ENCODE measurements at places on chromosomes 7 and 10. TPM values are rescaled to one million over a fixed set of nuclear protein-coding genes. Genes with fewer than 3 reads are reported as not detected.

COBL gene
- 36.5 TPM for total RNA-seq

NPTX2 gene
- total RNA-seq = 14.0 TPM

VIPR2 gene
- 3.1 TPM for total RNA-seq

ODAD2 gene
- 4.1 TPM for total RNA-seq

PAX4 gene
- total RNA-seq = not detected

SUPV3L1 gene
- total RNA-seq = 43.4 TPM

DNA sequence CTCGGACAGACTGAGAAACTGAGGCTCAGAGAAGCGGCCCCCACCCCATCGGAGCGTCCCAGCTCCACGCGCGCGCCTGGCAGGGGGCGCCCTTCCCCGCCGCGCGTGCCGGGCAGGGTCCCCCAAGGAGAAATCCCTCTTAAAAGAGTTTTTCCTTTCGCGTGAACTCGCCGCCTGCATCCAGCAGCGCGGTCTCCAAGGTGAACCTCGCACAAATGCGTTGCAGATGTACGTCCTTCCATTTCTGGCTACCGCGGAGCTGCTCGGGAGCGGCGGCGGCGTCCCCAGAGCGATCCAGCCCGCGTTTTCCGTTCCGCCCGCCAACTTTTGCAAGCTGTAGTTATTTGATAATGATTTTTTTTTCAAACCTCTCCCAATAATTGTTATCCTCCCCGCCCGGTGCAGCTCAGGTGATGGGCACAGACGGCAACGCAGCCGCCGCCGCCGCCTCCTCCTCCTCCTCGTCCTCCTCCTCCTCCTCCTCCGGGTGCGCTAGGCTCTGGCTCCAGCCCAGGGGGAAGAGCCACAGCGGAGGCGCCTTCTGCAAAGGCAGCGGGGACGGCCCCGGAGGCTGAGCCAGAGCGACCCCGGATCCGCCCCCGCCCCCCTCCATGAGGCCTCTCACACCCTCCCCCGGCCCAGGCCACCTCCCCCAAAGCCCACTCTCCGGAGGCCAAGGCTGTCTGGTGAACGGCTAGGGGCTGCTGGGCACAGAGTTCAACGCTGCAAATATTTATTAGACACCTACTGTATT, 74.0 kb upstream of the CUX1 start:
- no peaks in the 10 kb centered on the region for H3K36me3 ChIP-seq
- H3K4me1 ChIP-seq = peaks cover 13% of the 10 kb centered on the region
- H3K27ac ChIP-seq = peak overlapping the region; percentile 71
- peak overlapping the region; percentile 85 for H3K4me3 ChIP-seq

- H3K4me1 ChIP-seq = peaks cover 11% of the 10 kb centered on the region
- no peaks in the 10 kb centered on the region for H3K36me3 ChIP-seq
- DNase-seq = no peak
Measured at GRCh38 chr7:5424749-5425506, 1.3 kb upstream of the TNRC18 start.

GRCh38 chr10:47260505-47261111, 39.4 kb upstream of the GDF10 start:
- no peak overlapping the region for H3K27ac ChIP-seq
- H3K4me3 ChIP-seq = no peak overlapping the region
- H3K27me3 ChIP-seq = no peaks in the 10 kb centered on the region
- H3K36me3 ChIP-seq = no peaks in the 10 kb centered on the region

DNA sequence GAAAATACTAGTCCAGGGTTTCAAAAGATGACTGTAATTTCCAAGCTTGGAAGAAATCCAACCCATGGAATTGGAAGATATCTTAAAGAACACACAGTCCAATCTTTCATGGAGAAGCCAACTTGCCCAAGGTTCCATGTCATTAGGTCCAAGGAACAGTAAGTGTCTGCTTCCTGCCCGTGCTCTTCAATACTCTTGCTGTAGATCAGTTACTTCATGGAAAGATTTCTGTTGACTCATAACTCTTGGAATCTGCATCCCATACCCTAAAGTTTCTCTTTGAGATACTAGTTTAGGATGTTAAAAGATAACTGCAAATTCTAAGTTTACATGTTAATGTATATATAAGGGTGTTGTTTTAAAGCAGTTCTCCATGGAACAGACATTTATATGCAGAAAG, 127.9 kb upstream of the SLC13A1 start:
- H3K4me3 ChIP-seq = no peak overlapping the region
- H3K27ac ChIP-seq = no peak overlapping the region
- no peaks in the 10 kb centered on the region for H3K36me3 ChIP-seq
- no peaks in the 10 kb centered on the region for H3K4me1 ChIP-seq
- H3K27me3 ChIP-seq = no peaks in the 10 kb centered on the region
- DNase-seq = no peak

DNA sequence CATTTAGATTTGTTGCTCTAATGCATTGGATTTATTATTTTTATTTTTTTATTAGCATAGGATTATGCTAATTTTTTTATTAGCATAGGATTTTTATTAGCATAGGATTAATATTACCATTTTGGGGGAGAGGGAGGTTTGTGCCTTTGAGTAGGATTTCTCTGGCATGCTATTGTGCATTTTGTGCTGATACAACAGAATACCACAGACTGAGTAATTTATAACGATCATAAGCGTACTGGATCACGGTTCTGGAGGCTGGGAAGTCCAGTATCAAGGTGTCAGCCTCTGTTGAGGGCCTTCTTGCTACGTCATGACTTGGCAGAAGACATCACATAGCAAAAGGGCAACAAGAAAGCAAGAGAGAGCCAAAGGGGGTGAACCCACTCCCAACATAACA, 187.5 kb downstream of the XPNPEP1 start:
- H3K4me1 ChIP-seq = no peaks in the 10 kb centered on the region
- H3K4me3 ChIP-seq = no peak overlapping the region
- H3K27me3 ChIP-seq = no peaks in the 10 kb centered on the region
- no peak overlapping the region for H3K27ac ChIP-seq
- H3K36me3 ChIP-seq = no peaks in the 10 kb centered on the region

GRCh38 chr10:88038268-88038667, 174.8 kb downstream of the PTEN start:
- no peaks in the 10 kb centered on the region for H3K36me3 ChIP-seq
- no peak overlapping the region for H3K27ac ChIP-seq
- no peaks in the 10 kb centered on the region for H3K27me3 ChIP-seq

DNA sequence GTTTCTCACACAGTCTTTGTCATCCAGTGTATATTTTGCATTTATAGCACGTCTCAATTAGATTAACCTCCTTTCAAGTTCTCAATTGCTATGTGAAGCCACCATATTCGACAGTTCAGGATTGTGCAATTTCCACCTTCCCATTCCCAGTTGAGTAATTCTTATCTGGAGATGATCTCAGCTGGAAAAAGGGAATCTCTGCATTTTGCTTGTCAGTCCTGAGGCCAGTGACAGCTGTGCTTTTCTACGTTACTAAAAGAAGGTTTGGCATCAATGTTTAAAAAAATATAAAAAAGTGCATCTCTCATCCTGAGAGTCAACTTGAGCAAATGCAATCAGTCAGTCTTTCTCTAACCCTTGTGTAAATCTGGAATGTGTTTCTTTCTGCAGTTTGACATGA, 247.7 kb downstream of the PRKG1 start:
- no peaks in the 10 kb centered on the region for H3K4me1 ChIP-seq
- H3K36me3 ChIP-seq = no peaks in the 10 kb centered on the region
- no peak overlapping the region for H3K4me3 ChIP-seq

GRCh38 chr10:49272251-49273081, 26.5 kb upstream of the C10orf71 start:
- no peaks in the 10 kb centered on the region for H3K36me3 ChIP-seq
- no peaks in the 10 kb centered on the region for H3K27me3 ChIP-seq
- no peak overlapping the region for H3K4me3 ChIP-seq
- DNase-seq = no peak
- H3K27ac ChIP-seq = no peak overlapping the region

GRCh38 chr7:115009736-115010440, 88.0 kb downstream of the MDFIC start:
- peaks cover 11% of the 10 kb centered on the region for H3K4me1 ChIP-seq
- no peak overlapping the region for H3K4me3 ChIP-seq
- peaks cover 3% of the 10 kb centered on the region for H3K27me3 ChIP-seq
- H3K36me3 ChIP-seq = no peaks in the 10 kb centered on the region
- H3K27ac ChIP-seq = no peak overlapping the region
- no peak for DNase-seq

- H3K27me3 ChIP-seq = no peaks in the 10 kb centered on the region
- H3K4me1 ChIP-seq = no peaks in the 10 kb centered on the region
- no peaks in the 10 kb centered on the region for H3K36me3 ChIP-seq
- no peak overlapping the region for H3K27ac ChIP-seq
Measured at GRCh38 chr10:7184660-7185366, 226.0 kb downstream of the SFMBT2 start.

DNA sequence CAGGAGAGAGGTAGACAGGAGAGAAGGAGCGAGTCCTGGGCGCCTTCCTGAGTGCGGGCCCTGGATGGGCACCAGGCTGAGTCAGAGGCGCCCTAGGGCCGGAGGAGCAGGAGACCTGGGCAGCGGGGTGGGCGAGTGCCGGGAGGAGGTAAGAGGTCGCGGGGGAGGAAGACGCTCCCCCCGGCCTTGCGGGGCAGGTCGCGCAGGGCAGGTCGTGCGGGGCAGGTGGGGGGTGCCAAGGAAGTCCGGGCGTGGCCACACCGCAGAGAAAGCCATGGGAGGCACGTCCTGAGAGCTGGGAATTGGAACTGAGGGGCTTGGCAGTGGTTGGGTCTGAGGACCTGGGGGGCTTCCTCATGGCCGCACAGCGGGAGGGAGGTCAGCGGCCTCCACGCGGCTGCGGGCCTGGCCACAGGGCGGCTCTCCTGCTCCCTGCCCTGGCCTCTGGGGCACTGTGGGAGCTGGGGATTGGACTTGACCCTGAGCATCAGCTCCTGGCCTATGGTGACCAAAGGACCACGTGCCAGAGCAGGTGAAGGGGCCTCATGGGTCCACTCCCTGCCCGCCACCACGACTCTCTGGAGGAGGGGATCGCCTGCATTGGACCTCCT, 935 bp downstream of the MMP21 start:
- DNase-seq = no peak
- H3K27ac ChIP-seq = no peak overlapping the region
- H3K4me3 ChIP-seq = no peak overlapping the region
- no peaks in the 10 kb centered on the region for H3K27me3 ChIP-seq

DNA sequence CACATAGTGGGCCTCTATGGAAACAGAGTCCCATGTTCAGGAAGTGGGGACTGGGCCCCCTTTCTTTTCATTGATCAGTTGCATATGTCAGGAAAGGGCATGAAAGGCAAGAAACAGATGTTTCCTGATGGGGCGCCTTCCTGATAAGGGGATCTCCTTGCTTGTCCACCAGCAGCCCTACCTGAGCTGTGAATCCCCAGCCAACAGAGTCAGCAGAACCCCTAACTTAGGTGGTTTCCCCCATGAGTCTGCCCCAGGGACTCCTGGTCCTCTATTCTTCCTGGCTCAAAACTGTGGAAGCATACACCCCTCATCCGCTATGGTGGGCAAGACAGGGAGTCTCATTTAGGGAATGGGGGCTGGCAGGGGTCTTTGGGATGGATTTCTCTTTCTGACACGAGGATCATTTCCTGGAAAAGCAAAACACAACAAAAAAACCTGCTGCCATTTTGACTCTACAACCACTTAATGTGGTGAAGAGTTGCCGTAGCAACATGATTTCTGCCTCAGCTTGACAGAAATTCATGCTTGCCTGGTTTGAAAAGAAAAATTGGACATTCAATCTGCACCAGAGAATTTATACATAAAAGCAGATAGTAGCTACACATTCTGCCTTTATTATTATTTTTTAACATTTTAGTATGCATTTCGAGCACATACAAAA, 119.8 kb downstream of the SPAG6 start:
- no peaks in the 10 kb centered on the region for H3K4me1 ChIP-seq
- H3K27ac ChIP-seq = no peak overlapping the region
- no peak for DNase-seq
- H3K36me3 ChIP-seq = no peaks in the 10 kb centered on the region

All from H1 (cell line).